NCI-H2029 (cell line): ENCODE measurements at places on chromosomes 4 and X.

GRCh38 chr4:184448821-184449220, 25.5 kb downstream of the IRF2 start:
- DNase-seq: peak; percentile 29

DNA sequence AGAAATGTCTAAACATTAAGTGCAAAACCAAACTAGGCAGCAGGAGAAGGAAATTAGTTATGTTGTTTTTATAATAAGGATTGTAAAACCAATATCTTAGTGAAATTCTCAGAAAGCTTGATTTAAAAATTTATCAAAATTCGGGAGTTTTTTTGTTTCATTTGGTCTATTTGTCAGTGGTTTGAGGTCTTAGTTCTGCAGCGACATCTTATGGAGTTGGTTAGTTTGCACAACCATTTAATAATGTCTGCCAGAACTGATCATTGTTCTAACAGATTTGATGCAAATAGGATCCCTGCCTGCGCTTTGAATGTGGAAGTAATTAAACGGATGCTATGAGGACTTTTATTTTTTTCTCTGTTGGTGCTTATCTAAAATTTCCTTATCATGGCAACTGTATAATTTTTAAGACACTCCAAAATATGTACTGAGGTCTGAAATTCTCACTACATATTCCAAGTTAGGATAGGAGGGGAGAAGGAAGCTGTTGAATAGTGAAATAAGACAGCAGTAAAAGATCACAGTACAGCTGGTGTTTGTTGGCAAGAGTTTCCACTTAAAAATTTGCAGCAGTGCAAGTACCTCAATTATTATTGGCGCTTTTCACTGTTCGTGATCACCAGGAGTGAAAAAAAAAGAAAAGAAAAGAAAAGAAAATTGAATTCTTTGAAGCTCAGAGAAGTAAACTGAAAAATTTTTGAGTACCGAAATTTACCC, 2521.4 kb downstream of the ARAP2 start:
- DNase-seq: no peak

GRCh38 chrX:132918523-132918922, 39.9 kb downstream of the HS6ST2 start:
- DNase-seq: no peak

- peak; percentile 35 for DNase-seq
Measured at GRCh38 chr4:51895816-51896408, 53.0 kb downstream of the DCUN1D4 start.

DNA sequence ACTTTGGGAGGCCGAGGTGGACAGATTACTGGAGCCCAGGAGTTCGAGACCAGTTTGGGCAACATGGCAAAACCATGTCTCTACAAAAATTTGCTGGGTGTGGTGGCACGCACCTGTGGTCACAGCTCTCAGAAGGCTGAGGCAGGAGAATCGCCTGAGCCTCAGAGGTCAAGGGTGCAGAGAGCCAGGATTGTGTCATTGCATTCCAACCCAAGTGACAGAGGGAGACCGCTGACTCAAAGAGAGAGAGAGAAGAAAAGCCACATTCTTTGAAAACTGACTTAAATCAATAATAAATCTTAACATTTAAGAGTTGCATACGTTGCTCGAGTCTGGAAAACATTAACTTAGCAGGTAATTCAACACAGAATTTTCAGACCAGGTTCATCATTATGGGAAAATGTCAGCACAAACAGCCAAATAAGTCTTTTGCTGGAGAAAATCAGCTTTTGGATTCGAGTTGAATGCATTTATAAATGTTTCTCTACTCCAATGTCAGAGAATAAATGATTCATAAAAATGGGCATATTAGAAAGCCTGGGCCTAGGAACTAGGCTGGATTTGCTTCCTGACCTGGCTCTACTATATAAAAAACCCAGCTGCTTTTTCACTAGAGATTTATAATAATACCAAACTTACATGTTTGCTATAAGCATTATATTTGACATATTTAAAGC, 68.3 kb upstream of the RBPJ start:
- no peak for DNase-seq

DNA sequence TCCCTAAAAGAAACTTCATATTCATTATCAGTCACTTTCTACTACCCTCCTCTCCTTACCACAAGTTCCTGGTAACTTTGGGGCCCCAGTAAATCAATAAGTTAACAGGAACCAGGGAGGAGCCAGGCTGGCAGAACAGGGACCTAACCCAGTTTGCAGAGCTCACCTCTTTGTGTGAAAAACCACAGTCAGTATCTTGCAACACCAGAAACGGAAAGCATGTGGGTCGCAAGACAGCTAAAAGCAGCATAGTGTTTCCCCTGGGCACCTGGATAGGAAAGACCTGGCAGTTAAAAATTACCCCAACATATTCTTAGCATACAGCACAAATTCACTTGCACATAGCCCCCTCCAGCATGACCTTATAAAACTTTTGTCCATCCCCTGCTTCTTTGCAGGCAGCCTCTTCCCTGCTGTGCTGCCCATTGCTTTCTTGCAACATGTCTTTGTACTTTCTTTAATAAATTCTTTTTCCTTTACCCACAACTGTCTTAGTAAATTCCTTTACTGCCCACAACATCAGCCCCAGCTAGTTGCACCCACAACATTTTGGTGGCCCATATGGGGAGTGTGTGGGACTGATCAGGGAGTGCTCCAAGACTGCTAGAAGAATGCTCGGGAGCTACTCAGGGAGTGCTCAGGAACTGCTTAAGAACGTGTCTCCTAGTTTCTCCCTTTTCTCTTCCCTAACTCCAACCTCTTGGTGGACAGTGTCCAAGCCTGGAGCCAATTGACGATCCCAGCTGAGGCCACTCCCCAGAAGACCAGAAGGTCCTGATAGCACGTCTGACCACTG, 83.4 kb downstream of the MSN start:
- no peak for DNase-seq

GRCh38 chrX:122770581-122770980, 413.5 kb upstream of the GRIA3 start:
- DNase-seq: no peak

GRCh38 chr4:134777606-134778005, 576.0 kb upstream of the PABPC4L start:
- DNase-seq: no peak

DNA sequence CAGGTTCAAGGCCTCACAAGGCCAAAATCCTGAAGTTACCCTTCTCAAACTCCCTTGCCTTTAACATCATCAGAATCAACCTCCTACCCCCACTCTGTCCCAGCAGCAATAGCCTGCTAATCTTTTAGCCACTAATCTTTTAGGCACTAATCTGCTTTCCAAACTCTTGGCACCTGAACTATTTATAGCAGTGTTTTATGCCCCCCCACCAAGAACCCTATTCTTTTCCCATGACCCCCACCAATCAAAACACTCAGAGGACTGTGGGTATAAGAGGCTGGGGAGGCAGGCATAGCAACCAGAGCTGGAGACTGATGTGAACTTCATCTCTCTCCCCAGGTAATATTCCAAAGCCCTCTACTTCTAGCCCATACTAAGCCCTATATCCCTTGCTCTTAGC, at the start of gene ARR3:
Gene ARR3, plus strand, starts transcription at position 301 of the 400 bp plus-strand sequence. CDS start 1,052 bp downstream, outside the sequence.
- DNase-seq: no peak

GRCh38 chr4:185998791-185999190, 70.2 kb upstream of the TLR3 start:
- no peak for DNase-seq

DNA sequence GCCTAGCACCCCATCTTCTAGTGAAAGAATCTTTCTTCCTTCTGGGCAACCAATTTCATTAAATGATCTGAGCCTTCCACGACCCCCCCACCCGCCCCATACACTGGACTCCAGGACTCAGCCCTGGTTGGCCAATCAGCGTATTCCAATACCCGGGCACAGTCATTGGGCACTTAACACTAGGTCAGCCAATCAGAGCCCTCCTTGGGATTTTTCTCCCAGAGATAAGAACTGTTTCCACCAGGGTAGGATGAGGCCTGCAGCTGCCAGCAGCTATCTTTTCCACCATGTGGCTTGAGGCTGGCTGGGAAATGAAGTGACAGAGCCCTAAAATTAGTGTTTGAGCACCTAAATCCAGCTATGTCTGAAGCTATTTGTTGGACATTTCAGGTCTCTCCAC, 418.8 kb downstream of the BCOR start:
- no peak for DNase-seq

GRCh38 chr4:87650938-87651337, 858 bp downstream of the DMP1 start:
- no peak for DNase-seq

DNA sequence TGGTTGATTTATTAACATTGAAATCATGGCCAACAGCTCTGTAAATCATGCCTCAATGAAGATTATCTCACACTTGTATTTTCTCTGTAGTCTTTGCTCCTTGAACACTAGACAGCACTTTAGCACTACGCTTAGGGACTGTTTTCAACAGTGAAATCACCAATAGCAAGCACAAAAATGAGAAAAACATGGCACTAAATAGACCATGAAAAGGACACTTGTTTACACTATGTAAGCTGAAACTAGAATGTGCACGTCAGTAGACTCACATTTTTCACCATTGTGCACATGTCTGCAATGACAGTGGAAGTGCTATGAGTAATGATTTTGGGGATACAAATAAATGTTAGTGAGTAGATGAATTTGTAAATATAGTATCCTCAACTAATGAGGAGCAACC, 3.1 kb downstream of the BMP2K start:
- peak; percentile 3 for DNase-seq

GRCh38 chr4:29423836-29424721, 1296.1 kb upstream of the PCDH7 start:
- no peak for DNase-seq

GRCh38 chr4:164779811-164780216, 25.9 kb downstream of the SMIM31 start:
- no peak for DNase-seq
